ENCODE measurements at places on chromosomes 5 and 9.

DNA sequence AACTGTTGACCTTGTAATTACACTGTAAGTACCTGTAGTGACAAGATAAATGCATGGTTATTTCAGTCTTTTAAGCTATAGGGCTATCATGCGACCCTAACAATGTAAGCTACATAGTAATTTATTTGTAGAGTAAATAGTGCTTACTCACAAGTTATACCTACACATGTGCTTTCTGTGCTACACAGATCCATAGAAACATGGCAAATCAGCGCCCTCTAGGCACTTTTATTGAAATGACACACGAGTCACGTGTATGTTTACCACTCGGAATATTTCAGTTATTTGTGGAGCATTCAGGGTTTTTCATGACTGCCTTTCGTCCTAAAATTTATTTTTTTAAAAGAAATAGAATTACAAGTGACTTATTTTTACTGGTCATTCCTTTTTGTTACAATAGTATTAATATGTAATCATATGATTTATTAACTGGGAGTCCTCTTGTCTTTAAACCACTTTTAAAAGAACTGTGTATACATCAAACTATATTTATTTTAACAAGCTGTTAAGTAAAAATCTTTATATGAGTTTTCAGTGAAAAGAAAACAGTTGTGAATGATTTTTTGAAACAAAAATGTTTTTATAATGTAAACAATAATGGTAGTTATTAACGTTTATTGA lies 1242.3 kb upstream of the WWC1 start:
- no peaks in the 10 kb centered on the region for H3K27me3 ChIP-seq
- no peaks in the 10 kb centered on the region for H3K4me1 ChIP-seq
- no peaks in the 10 kb centered on the region for H3K36me3 ChIP-seq
- DNase-seq = no peak
- H3K27ac ChIP-seq = no peak overlapping the region

GRCh38 chr9:92265154-92265553 lies 28.3 kb downstream of the IARS1 start:
- no peaks in the 10 kb centered on the region for H3K4me1 ChIP-seq
- no peaks in the 10 kb centered on the region for H3K27me3 ChIP-seq
- no peak for DNase-seq
- H3K27ac ChIP-seq = no peak overlapping the region
- no peak overlapping the region for H3K4me3 ChIP-seq

- peak; percentile 53 for DNase-seq
- H3K4me1 ChIP-seq = no peaks in the 10 kb centered on the region
- H3K36me3 ChIP-seq = no peaks in the 10 kb centered on the region
- H3K27me3 ChIP-seq = no peaks in the 10 kb centered on the region
- H3K27ac ChIP-seq = no peak overlapping the region
Observed at GRCh38 chr5:125088522-125089105, 342.2 kb upstream of the ZNF608 start.

DNA sequence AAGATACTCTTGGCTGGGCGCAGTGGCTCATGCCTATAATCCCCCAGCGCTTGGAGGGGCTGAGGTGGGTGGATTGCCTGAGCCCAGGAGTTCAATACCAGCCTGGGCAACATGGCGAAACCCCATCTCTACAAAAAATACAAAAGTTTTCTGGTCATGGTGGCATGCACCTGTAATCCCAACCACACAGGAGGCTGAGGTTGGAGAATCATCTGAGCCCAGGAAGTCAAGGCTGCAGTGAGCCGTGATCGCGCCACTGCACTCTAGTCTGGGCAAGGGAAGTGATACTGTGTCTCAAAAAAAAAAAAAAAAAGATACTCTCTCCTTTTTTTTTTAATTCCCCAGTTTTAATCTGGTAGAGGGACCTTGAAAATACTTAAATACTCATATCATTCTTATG lies 15.0 kb downstream of the ANKRD33B start:
- H3K36me3 ChIP-seq = no peaks in the 10 kb centered on the region
- no peak overlapping the region for H3K4me3 ChIP-seq

GRCh38 chr5:172732201-172732865 lies 38.7 kb downstream of the DUSP1 start:
- no peak overlapping the region for H3K4me3 ChIP-seq
- no peaks in the 10 kb centered on the region for H3K36me3 ChIP-seq

GRCh38 chr9:98218562-98219363 lies 26.3 kb upstream of the CORO2A start:
- no peak for DNase-seq
- peaks cover 6% of the 10 kb centered on the region for H3K4me1 ChIP-seq
- H3K27me3 ChIP-seq = no peaks in the 10 kb centered on the region
- H3K36me3 ChIP-seq = peaks cover 65% of the 10 kb centered on the region

DNA sequence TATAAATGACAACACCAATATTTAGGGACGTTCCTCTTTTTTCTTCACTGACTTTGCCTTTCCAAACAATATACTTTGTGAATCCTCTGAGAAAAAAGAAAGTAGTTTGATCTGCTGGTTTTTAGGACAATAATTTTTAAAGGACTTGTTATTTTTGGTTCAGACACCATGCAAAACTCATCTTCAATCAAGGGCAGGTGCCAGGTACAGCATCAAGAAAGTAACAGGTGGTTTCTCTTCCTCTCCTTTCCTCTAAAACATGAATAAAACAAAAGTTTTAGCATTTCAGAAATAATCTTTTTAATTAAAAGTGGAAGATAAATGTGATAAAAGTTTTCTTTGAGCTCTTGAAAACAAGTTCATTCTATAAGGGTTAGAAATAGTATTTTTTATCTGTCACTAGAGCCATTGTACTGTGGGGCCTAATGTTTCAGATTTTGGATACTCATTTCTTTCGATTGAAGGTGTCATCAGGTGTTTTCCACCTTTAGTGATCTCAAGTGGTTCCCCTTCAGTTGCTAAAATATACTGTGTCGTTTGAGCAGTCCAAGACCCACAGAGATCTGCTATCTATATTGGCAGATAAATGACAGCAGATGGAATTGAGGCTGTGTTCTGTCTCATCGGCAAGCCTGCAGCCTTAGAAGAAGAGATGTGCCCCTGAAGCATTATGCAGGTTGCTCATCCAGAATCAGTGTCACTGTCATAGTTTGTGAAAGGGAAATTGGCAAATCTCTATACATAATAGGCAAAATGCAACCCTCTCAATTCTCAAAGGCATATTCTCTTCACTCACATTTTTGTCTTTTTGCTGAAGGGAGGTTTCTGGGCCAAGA lies 499.7 kb downstream of the PDE4D start:
- no peaks in the 10 kb centered on the region for H3K27me3 ChIP-seq
- no peaks in the 10 kb centered on the region for H3K4me1 ChIP-seq
- no peak for DNase-seq
- no peak overlapping the region for H3K4me3 ChIP-seq
- H3K36me3 ChIP-seq = no peaks in the 10 kb centered on the region

DNA sequence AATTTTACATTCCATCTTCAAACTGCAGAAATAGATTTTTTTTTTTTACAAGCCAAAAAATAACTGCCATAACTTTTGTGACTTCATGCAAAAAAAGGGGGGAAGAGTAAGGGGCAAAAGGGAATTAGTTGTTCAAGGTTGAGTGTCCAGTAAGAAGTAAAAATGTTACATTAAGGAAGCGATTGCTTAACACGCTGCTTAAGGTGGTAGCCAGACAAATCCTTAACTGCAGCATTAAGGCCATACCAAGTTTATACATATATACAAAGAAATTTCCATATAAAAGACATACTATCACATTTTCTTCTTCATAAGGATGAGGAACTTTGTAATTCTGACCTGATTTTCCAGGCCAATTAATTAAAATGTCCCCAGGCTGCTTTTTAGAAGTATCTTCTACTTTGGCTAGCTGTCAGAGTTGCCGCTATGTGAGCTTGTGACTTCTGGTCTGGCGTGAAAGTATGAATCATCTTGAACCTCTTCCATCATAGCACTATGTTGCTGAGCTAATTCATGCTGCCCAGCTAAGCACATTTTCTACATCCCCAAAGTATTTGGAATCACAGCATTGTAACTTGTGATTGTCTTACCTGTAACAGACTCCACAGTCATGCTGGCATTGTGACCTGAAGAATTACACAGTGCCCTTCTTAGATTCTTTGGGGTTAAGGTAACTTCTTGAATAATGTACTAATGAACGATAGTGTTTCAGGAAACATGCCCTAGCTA lies 40.0 kb downstream of the G3BP1 start:
- H3K27me3 ChIP-seq = no peaks in the 10 kb centered on the region
- peaks cover 13% of the 10 kb centered on the region for H3K4me1 ChIP-seq
- H3K36me3 ChIP-seq = peaks cover 26% of the 10 kb centered on the region
- no peak overlapping the region for H3K4me3 ChIP-seq
- H3K27ac ChIP-seq = no peak overlapping the region

DNA sequence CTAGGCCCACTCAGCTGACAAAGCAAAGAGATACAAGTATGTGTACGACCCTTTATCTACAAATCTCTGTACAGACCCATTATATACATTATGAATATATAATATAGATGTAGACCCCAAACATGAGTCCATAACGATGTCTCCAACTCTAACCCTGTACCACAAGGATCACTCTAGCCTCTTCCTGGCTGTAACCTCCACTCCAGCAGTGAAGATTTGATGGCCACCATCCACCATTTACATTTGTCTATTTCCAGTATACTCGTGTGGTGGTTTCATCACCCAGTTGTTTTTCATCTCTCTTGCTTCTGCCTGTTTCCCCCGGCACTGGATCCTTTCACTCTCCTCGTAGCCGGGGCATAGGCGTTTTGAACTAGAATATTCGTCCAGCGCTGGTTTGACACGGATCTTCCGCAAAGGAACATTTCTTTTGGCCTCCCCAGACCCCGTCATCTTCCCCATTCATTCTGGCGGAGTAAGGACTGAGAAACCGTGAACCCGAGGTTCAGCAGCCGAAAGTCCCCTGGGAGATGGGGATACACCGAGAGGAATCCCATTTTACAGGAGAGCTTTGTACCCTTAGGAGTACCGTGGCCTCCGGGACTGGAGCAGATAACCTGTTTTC lies 828 bp upstream of the TRIO start:
- peak overlapping the region; percentile 67 for H3K4me3 ChIP-seq
- H3K27ac ChIP-seq = peak overlapping the region; percentile 86
- no peaks in the 10 kb centered on the region for H3K36me3 ChIP-seq

GRCh38 chr9:96420468-96421219 lies 2.5 kb upstream of the ZNF367 start:
- no peak overlapping the region for H3K4me3 ChIP-seq
- peak overlapping the region; percentile 100 for H3K27ac ChIP-seq
- H3K36me3 ChIP-seq = no peaks in the 10 kb centered on the region
- peaks cover 26% of the 10 kb centered on the region for H3K4me1 ChIP-seq

DNA sequence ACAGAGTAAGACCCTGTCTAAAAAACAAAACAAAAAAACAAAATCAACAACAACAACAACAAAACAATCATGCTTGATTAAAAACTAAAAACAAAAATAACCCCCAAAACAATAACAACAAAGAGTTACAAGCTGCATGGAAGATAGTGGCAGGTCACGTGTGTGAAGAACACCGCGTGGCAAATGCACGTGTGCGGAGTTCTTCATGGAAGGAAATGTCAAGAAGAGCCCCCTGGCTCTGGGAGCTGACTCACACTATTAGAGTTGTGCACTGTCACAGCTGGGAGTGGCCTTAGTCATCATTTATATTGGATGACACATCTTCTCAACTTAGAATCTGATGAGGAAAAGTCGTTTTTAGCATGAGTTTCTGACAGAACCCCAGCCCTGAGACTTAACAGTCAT lies 110.5 kb downstream of the JMY start:
- no peaks in the 10 kb centered on the region for H3K27me3 ChIP-seq
- H3K4me1 ChIP-seq = no peaks in the 10 kb centered on the region
- no peak for DNase-seq
- H3K27ac ChIP-seq = no peak overlapping the region

GRCh38 chr9:124973807-124974206 lies 32.9 kb upstream of the GOLGA1 start:
- DNase-seq = no peak
- peaks cover 44% of the 10 kb centered on the region for H3K36me3 ChIP-seq

DNA sequence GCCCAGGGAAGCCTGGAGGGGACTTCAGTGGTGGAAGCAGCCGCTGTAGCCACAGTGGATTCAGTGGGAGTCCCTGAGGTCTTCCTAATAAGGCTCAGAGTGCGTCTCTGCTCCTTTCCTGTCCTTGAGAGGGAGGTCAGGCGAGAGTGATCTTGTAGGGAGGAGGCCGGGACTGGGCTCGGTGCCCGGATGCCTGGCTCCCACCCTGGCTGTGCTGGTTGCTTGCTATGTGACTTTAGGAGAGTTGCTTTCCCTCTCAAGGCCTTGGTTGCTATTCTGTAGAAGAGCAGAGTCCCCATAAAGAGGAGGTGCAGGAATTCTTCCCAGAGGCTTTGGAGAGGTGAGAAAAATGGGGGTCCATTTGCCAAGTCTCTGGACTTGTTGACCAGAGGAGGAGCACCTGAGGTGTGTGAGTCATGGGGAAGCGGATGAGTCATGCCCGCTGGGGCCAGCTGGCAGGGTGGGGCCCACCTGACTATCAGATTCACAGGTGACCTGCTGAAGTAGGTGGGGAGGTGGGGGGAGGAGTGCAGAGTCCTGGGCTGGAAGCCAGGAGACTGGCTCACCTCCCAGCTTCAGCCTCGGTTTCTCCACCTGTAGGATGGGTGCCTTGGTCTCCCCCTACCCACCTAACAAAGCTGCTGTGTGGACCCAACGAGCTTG lies 13.8 kb downstream of the GSN start:
- H3K27me3 ChIP-seq = no peaks in the 10 kb centered on the region
- DNase-seq = peak; percentile 91
- no peak overlapping the region for H3K4me3 ChIP-seq
- peaks cover 6% of the 10 kb centered on the region for H3K36me3 ChIP-seq
- peaks cover 99% of the 10 kb centered on the region for H3K4me1 ChIP-seq

DNA sequence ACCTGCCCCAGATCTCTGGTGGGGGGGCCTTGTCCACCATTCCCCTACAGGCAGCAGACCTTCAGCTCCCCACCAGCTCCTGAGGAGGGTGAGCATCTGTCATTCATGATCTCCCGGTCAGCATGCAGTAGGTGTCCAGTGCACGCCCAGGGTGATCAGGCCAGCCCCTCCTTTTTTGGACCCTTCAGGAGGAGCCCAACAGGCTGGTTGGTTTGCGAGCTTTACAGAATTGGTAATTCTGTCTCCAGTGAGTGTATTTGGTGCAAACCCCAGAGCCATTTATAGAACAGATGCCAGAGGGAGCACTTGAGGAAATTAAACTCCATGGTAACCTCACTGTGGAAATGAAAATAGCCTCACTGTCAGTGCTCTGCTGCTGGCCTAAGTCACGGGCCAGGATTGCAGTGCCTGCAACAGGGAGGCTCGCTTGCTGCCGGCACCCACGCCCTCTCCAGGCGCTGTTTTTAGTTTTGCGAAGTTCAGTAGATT lies 23.4 kb downstream of the WNK2 start:
- DNase-seq = no peak
- H3K4me3 ChIP-seq = no peak overlapping the region
- H3K36me3 ChIP-seq = no peaks in the 10 kb centered on the region

DNA sequence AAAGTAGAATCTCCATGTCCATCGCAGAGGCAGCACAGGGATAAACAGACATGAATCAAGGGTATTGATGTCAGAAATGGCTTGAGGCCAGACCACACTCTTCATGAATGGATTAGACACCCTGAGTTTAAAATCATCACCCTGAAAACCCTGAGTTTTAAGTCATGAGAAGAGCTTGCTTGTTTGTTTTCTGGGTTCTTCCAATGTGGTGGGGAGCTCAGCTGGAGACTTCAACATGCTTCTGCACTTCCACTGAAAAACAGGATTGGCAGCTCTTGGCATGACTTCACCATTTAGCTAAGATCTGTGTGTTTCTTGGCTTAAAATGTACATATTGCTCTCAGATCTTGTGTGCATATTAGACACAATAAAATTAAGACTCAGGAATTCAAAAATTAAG lies 9.8 kb downstream of the GCNT4 start:
- H3K27ac ChIP-seq = no peak overlapping the region
- no peaks in the 10 kb centered on the region for H3K27me3 ChIP-seq
- no peak for DNase-seq
- no peaks in the 10 kb centered on the region for H3K4me1 ChIP-seq
- H3K4me3 ChIP-seq = no peak overlapping the region
